ENCODE measurements at places on chromosomes 2 and 18.
A peak's percentile ranks its signal among the peaks of the same experiment; 100 is the strongest.

DNA sequence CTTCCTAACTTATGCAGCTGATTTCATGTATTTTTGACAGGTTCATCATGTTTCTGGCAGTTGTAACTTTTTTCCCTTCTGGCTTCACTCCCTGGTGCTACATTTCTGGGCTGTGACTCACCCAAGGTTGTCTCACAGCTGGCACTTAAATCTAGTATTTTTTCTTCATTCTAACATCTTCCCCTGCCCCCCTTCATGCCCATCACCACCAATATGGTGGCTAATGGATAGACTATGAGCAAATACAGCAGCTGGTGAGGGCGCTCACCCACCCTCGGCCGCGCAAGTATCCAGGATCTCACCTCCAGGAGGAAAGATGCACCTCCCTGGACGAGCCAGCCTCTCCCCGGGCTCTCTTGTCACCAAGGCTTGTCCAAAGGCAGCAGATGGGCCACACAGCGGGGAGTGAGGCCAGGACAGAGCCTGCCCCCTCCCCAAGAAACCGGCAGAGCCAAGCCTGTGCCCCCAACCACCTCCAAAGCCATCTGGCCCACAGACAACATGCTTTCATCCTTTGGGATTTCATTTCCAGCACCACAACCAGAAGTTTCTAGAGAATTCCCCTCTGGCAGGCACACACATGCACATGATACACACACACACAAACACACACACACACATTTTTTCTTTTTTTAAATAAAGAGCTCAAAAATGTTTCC, 39.1 kb downstream of the ATOH8 start:
- DNase-seq, result peak; percentile 58

- no peak for DNase-seq
Measured at GRCh38 chr18:47390410-47391024, 139.1 kb upstream of the SKOR2 start.

DNA sequence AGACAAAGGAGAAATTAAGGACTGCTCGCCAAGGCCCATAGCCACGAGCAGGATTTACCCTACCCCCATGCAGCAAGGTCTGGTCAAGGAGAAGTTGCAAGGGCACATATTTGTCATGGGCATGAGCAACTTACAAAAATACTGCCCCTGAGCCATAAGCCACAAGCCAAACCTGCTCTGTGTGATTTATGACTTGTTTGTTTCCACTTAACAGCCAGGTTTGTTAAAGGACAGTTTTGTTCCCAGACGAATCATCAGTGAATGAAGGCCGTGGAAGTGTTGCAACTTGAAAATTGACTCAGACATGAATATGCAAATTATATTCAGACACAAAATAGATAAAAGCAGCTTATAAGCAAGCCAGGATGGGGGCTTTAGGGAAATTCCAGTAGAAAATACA, 31.3 kb upstream of the EVA1A start:
- peak; percentile 86 for DNase-seq

DNA sequence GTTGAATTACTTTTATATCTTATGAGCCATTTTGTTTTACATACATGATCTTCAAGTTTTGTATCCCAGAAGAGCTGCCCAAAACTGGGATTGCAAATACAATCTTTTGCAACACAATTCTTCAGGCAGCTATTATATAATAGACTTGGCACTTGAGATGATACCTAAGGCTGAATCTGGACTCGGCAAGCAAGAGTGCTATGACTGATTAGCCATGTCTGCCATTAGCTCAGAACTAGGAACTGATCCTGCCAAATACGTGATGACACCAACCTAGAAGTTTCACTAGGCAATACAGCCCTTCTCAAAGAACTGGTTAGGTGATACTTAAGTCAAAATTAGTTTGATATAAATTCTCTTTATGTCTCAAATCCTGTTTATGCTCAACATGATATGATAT, 619.6 kb downstream of the CPS1 start:
- DNase-seq, result no peak

DNA sequence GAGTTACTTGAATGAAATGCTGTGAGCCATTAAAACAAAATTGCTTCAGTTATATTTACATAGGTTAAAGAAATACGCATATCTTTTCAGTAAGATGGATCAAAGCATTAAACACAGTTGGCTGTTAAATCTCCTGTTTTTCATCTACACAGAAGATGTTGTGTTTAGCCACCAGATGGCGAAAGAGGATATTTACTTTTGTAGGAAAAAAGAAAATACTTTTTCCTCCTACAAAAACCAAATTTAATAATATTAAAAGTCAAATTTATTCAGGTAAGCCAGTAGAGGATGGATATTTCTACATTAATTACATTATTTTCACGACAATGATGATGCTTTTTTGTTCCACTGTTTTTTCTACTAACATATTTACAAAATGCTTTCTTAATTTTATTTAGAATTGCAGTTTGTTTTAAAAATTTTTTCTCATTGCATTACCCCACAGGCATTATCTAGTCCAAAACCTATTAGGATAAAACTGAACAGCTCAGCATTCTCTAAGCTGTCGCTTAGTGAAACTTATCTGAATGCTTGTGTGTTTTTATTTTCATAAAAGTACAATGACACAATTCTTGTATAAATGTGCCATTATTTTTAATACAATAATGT, 173.7 kb downstream of the ASXL3 start:
- no peak for DNase-seq

DNA sequence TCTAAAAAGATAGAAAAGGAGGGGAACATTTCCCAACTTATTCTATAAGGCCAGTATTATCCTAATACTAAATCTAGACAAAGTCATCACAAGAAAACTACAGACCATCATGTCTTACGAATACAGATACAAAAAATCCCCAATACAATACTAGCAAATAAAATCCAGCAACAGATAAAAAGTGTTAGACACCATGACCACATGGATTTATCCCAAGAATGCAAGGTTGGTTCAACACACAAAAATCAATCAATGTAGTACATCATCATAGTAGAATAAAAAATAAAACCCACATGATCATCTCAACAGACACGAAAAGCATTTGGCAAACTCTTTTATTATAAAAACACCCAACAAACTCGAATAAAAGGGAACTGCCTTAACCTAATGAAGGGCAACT, 18.5 kb downstream of the SLC66A2 start:
- no peak for DNase-seq

GRCh38 chr2:233691443-233692433, 952 bp upstream of the UGT1A6 start:
- no peak for DNase-seq

GRCh38 chr18:67266246-67267237, 250.0 kb downstream of the DSEL start:
- peak; percentile 39 for DNase-seq

DNA sequence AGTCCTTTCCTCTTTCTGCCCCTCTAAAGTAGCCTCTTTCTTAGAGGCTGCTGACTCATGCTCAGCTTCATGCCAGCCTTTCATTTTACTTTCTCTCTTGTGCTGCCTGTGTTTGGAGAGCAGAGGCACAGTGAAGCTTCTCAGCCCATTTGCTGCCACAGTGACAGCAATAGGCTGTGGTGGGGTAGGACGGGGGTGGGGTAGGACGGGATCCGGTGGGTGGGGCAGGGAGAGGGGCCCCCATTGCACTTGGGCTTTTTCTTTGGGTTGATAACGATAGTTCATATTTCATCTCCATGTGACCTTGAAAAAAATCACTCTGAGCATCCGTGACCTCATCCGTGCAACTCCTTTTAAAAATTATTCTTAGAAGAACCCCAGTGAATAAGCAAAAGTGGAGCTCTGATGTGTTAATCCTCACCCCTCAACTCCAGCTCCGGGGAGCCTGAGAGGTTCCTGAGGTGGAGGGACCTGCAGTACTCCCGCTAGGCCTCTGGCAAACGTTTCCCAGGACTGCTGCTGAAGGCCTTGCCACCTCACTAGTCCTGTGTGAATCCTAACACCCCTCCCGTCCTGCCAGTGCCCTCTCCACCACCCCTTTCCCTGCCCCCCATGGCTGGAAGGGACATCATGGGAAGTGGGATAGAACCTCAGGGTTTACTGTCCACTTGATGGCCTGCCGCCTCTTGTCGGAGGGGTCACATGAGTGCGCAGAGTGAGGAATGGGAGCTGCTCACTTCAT, 70.8 kb downstream of the INPP4A start:
- peak; percentile 41 for DNase-seq

- no peak for DNase-seq
Measured at GRCh38 chr2:238344035-238344434, 23.7 kb downstream of the TRAF3IP1 start.

Measured in astrocyte (in vitro differentiated cells and primary cell).